Liver (tissue), 10 donors: ENCODE measurements at places on chromosomes 2 and 18.

DNA sequence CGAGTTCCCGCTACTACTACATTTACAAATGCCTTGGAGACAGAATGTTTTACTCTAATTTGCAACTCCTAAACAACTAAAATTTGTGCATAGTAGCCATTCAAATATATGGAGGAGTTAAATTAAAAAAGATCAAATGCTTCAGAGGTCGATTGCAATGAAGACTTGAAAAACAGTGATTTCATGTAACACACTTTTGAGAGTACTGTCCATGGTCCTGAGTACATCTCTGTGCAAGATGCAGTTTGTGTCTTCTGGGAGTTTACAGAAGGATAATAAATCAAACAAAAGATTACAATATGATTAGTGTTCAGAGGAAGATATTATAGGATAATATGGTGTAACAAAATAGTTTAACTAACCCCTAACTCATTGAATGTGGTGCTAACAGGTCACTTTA lies 894.7 kb downstream of the TMEM182 start:
- DNase-seq, result no peak

DNA sequence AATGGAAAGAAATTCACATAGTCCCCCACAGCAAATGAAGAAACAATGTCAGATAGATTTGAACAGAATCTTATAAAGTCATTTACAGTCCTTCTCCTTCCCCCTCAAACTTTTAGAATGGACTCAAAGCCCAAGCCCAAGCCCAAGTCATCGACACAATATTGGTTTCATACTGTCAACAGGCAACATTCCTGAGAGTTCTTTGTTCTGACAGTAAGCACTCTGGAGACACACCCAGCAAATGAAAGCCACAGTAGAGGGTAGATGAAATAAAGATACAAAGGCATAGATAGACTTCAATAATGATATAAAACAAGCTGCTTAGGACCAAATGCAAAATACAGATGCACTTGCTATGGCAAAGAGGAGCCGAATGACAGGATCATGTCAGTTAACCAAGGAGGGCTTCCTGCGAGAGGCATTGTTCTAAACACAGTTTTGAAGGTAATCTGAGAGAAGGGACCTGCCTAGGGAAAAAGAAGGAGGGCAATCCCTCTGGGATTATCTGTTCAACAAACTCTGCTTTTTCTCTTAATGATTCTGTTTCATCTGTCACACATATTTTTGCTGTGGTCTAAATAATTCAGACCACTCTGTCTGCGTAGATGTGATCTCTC lies 97.1 kb upstream of the MAP4K3 start:
- DNase-seq, result no peak

DNA sequence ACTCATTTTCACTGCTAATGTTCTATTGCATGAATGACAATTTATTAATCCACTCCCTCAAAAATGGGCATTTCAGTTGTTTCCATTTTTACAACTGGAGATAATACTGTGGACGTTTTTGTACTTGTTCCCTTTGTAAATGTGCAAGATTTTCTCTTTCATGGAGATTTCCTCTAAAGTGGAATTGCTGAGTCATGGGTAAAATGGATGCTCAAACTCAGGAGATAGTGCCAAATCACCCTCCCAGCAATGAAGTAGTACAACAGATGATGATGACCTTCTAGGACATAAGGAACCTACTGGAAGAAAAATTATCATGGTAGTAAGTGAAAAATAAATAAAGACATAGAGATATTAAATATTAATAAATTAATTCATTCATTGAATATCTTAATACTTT lies 460.8 kb upstream of the CHST9 start:
- DNase-seq, result no peak

DNA sequence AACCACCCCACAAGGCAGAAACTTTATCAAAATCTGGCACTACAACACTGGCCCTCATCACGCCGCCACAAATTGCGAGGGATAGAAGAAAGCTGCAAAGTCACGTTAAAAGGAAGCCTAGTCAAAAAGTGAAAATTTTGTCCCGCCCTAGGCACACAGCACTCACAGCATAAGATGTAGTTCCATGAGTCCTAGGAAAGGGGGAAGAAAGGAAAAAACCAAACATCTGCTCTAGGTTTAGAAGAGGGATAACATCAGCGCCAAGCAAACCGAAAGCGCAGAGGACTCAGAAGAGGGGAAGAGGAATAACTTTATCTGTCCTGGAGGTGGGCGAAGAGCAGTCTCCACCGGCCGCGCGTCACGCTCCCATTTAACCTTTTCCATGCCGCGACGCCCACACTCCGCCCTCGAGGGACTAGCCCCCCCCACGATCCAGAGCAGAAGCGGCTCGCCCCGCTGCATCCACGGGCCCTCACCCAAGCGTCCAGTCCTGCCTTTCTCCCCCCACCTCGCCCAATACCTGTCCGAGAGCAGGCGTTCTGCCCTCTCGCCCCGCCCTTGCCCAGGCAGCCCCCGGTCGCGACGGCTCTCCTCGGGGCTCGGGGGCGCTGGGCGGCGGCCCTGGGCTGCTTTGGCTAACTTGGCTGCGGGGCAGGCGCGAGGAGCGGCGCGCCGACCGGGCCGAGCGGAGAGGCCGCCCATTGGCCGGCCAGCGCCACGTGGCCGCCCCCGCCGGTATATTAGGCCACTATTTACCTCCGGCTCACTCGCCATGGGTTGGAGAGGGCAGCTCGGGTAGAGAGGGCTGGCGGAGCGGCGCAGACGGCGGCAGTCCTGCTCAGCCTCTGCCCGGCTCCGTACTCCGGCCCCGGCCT lies at the start of gene HOXD1:
TSS of gene HOXD1 (plus strand) at position 770 of the 875 bp plus-strand sequence. CDS start 134 bp downstream, outside the sequence.
- DNase-seq, result no peak

GRCh38 chr2:194380011-194380410 lies 1277.0 kb upstream of the SLC39A10 start:
- DNase-seq, result no peak

DNA sequence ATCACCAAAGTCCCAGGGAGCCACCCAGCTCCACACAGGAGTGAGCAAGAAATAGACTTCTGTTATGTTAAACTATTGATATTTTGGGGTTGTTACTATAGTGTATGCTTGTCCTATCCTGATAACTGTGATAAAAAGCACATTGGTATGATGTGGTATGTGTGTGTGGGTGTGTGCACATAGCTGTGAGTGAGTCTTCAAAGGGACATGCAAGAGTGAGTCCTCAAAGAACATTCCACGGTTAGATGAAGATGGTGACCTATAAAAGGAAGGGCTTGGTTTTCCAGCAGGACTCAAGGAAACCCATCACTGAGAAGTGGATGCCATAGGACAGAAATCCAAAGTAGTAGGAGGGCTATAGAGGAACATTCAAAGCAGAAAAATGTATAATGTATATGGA lies 342.9 kb downstream of the TSN start:
- DNase-seq, result no peak

- no peak for DNase-seq
Observed at GRCh38 chr18:38494065-38494464, 928.5 kb upstream of the CELF4 start.

DNA sequence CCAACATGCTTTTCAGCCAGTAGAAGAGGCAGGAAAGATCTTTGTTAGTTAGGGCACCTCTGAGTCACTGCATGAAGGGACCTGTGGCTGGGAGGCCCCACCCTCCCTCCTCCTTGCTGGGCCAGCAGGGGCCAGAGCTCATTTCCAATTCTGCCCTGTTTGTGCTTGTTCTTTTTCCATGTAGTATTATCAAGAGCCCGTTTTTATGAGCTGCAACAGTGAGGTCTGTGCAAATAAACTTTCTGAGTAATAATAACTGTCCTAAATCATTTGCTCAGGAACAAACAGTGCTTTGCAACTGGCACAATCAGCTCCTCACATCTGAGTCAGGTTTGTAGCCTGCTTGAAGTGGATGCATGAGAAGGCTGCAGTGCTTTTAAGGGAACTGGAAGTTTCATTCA lies 128.0 kb downstream of the ARL4C start:
- DNase-seq, result no peak

DNA sequence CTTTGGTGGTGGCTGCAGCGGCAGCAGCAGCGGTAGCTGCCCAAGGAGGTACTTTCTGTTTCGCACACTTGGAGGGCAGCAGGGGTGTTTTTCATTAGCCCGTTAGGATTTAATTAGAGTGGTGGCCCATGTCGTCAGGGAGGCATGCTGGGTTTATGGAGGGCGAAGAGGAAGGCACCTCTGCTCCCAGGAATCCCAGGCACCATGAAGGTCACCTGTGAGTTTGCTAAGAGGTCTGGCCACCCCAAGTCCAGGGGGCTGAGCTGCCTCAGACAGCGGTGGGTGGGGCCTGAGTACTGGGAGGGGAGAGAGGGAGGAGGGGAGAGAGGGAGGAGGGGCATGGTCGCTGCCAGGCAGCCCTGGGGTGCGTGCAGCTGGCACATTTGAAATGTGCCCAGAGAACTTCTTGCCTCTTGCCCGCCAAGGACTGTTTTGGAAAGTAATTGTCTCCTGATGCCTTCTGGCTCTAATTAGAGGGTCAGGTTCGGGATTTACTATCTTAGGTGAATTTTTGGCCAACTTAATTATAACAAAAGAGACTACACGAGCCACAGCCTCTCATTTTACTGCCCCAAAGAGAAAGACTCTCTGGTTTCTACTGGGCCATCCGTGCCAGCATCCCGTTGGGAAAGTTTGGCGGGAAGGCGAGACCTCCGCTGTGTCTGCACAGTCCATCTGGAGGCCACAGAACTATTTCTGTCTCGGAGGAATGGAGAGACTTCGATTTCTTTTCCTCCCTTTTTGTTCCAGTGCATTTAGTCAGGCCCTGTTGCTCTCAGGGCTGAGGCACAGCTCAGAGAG lies 62.0 kb downstream of the GLI2 start:
- DNase-seq, result no peak

DNA sequence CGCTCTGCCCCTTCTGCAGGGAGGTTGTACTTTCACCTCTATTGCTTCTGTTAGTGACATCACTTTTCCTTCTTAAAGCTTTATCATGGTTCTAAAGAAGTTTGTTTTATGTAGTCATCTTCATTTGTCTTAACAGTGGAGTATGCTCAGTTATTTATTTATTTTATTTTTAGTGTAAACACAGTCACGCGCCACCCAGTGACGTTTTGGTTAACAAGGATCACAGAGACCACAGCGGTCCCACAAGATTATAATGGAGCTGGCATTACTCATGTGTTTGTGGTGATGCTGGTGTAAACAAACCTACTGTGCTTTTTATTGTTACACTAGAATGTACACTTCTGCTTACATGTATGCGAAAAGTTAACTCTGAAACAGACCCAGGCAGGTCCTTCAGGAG lies 89.9 kb downstream of the SOX11 start:
- no peak for DNase-seq

GRCh38 chr18:5606951-5607350 lies 63.2 kb upstream of the EPB41L3 start:
- no peak for DNase-seq

GRCh38 chr2:240663546-240664190 lies 19.0 kb downstream of the AQP12B start:
- no peak for DNase-seq

DNA sequence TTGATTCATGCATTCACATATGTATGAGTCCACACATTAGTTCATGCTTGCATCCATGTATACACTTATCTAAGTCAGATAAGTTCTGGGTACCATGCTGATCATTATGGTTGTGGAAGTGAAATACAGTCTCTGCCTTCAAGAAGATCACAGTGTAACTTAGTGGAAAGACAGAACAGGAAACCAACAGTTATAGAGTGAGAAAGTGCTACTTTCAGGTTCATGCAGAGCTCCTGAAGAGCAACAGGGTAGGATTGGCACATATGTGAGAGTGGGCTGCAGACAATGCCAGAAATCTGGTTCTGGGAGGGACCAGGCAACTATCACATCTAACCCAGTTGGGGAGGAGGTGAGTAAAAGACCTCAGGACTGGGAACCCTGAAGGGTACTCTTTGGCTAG lies 35.4 kb upstream of the PGAP1 start:
- no peak for DNase-seq

GRCh38 chr2:168912901-168913369 lies 11.8 kb downstream of the G6PC2 start:
- DNase-seq, result no peak

DNA sequence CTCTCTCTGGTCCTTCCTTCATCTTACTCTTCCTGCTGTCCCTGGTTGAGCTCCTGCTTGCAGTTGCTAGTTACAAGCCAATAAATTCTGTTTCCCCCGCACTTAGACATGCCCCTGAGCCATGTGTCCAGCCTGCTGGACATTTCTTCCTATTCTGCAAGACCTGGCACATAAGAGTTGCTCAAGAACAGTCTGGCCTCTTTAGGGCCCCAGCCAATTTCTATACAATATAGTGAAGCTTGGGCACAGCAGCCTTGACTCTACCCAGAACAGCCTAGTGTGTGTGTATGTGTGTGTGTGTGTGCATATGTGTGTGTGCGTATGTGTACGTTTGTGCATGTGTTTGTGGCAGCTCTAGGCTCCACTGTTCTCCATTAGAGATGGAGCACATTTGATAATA lies 276.0 kb downstream of the CYRIA start:
- DNase-seq, result no peak

GRCh38 chr2:12043131-12043530 lies 296.7 kb downstream of the LPIN1 start:
- DNase-seq, result no peak
